ENCODE measurements at places on chromosomes 7 and 10.

DNA sequence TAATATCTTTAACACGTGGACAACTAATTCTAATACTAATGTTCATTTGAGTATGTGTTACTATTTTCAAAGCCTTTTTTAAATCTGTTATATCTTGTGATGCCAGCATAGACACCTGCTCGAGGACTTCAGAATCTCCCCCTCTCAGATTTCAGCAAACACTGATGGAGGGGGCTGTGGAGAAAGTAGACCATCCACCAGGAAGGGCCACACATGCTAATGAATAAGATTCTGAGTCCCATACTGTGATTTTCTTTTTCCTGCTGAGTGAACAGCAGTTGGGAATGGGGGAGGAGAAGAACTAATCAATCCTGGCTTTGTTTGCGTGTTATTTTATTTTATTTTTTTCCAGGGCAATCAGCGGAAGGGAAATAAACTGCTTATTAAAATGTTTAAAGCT, 157.9 kb upstream of the CSTF2T start:
- no peaks in the 10 kb centered on the region for H3K36me3 ChIP-seq
- H3K27me3 ChIP-seq = no peaks in the 10 kb centered on the region
- no peak for DNase-seq
- no peaks in the 10 kb centered on the region for H3K4me1 ChIP-seq
- no peak overlapping the region for H3K4me3 ChIP-seq

GRCh38 chr7:26449175-26450165, 157.8 kb downstream of the SNX10 start:
- H3K4me1 ChIP-seq = no peaks in the 10 kb centered on the region
- H3K27me3 ChIP-seq = peaks cover 21% of the 10 kb centered on the region
- no peak overlapping the region for H3K27ac ChIP-seq
- DNase-seq = no peak

GRCh38 chr7:69839782-69840181, 241.5 kb downstream of the AUTS2 start:
- H3K4me3 ChIP-seq = no peak overlapping the region
- H3K4me1 ChIP-seq = peaks cover 48% of the 10 kb centered on the region
- H3K36me3 ChIP-seq = no peaks in the 10 kb centered on the region

DNA sequence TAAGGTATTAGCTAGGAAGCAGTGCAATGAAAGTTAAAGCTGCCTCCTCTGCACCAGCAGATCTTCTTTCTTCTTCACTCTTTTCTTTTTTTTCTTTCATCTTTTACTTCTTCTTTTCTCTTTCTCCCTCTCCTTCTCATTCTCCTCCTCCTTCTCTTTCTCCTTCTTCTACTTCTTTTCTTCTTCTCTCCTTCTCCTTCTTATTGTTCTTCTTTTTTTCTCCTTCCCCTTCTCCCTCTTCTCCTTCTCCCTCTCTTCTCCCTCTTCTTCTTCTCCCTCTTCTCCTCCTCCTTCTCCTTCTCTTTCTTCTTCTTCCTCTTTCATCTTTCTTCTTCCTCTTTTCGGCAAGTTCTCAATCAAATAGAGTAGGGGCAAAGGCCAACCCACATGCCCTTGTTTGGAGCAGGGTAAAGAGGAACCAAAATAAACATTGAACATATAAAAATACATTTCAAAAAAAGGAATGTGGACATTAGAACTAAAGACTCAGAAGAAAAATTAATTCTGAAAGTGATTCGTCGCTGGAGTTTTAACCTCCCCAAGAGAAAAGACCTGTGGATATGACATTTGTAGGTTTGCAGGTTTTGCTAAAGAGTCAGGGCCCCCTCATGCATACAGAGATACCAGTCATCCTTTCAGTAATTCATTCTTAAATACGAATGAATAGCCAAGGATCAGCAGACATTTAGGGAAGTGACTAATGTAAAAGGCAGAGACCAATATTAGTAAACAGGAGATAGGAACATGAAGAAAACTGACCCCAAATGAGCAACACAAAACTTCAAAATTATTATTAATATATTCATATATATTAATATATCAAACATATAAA, 93.0 kb upstream of the RSU1 start:
- no peaks in the 10 kb centered on the region for H3K4me1 ChIP-seq
- no peaks in the 10 kb centered on the region for H3K36me3 ChIP-seq
- H3K27me3 ChIP-seq = no peaks in the 10 kb centered on the region
- H3K27ac ChIP-seq = no peak overlapping the region
- no peak for DNase-seq

- no peak overlapping the region for H3K27ac ChIP-seq
- no peak overlapping the region for H3K4me3 ChIP-seq
- no peak for DNase-seq
- no peaks in the 10 kb centered on the region for H3K27me3 ChIP-seq
- H3K36me3 ChIP-seq = no peaks in the 10 kb centered on the region
These were observed 28.8 kb upstream of the ZNF488 start for GRCh38 chr10:47412869-47413268.

DNA sequence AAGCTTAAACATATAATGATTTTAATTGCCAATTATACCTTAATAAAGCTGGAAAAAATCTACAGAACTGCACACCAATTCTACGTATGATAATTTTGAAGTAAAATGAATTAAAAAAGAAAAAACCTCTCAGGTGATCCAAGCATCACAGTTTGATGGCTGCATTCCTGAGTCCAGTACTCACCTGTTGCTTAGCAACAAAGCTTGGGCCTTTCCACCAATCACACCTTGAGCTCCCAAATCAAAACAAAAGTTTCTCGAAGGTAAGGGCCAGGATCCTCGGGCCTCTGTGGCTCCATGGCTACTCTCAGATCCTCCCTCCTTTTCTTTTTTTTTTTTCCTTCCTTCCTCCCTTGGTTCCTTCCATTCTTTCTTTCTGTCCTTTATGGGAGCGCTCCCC, 137.2 kb upstream of the PCBD1 start:
- no peak overlapping the region for H3K4me3 ChIP-seq
- no peaks in the 10 kb centered on the region for H3K4me1 ChIP-seq
- no peaks in the 10 kb centered on the region for H3K36me3 ChIP-seq
- no peak overlapping the region for H3K27ac ChIP-seq

DNA sequence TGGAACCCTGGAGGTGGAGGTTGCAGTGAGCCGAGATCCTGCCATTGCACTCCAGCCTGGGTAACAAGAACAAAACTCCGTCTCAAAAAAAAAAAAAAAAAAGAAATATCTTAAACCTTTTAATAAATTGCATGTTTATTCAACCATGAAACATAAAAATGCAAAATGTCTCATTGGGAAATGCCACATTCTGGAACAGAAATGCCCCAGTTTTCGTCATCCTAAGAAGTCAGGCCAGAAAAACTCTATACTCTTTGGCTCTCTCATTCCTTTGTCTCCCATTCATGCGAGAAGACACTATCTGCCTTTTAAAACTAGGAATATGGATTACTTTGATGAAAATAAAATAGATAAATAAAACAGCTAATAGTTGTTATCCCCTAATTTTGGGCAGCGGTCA, 21.5 kb upstream of the ABLIM1 start:
- peaks cover 29% of the 10 kb centered on the region for H3K4me1 ChIP-seq
- no peak overlapping the region for H3K27ac ChIP-seq
- H3K4me3 ChIP-seq = no peak overlapping the region
- no peaks in the 10 kb centered on the region for H3K36me3 ChIP-seq

DNA sequence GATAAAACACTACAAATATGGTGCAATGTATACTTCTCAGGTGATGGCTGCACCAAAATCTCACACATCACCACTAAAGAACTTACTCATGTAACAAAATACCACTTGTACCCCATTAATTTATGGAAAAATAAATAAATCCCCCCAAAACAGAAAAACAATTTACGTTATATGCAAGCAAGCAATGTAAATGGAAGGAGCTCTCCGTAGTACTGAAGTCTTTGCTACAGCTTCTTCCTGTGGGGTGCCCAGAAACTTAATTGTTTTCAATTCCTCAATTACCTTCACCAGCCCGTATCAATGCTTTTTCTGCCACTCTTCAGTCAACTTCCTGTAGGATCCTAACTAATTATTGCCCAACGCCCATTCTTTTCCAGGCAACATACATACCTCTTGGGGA, 138.1 kb downstream of the RELN start:
- no peaks in the 10 kb centered on the region for H3K4me1 ChIP-seq
- peaks cover 7% of the 10 kb centered on the region for H3K27me3 ChIP-seq
- H3K27ac ChIP-seq = no peak overlapping the region

- H3K27ac ChIP-seq = no peak overlapping the region
- H3K27me3 ChIP-seq = no peaks in the 10 kb centered on the region
These were observed 28.1 kb upstream of the CDH23 start for GRCh38 chr10:71368643-71369042.

- H3K27ac ChIP-seq = no peak overlapping the region
- H3K27me3 ChIP-seq = no peaks in the 10 kb centered on the region
- H3K4me1 ChIP-seq = peaks cover 8% of the 10 kb centered on the region
These were observed 290.9 kb downstream of the SDK1 start for GRCh38 chr7:3591944-3592343.

GRCh38 chr7:94396596-94396995, 1.9 kb downstream of the COL1A2 start:
- no peak overlapping the region for H3K27ac ChIP-seq
- peak overlapping the region; percentile 55 for H3K4me3 ChIP-seq
- H3K36me3 ChIP-seq = peaks cover 37% of the 10 kb centered on the region
- peaks cover 34% of the 10 kb centered on the region for H3K4me1 ChIP-seq
- H3K27me3 ChIP-seq = no peaks in the 10 kb centered on the region
- DNase-seq = peak; percentile 27

DNA sequence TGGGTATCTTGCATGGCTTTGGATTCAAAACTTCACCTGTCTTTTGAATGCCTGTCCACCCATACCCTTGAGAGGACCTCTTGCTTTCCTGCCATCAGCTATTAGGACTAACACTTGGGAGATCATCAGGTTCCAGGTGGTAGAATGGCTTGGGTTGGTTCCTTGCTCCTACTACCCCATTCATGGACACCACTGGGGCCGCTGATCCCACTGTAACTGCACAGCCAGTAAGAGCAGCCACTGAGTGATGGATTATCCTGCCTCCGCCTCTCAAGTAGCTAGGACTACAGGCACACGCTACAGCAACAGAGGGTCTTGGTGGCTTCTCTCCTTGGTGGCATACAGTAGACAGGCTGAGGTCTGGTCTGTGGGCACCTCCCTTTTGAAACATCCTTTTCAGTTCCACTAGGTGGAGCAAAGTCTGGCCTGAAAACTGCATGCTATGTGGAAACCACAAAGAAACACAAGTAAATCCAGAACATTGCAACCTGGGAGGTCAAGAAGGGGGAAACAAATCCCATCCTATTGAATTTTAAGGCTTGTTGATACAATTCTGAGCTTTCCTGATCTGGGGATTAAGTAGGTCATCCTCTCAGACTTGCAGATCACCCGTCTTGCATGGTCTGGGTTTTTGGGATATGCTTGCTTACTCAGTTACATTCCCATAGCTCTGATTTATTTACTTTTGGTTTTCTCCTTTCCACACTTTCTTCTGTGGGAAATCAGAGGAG, 9.4 kb downstream of the WBP1L start:
- no peak overlapping the region for H3K27ac ChIP-seq
- no peaks in the 10 kb centered on the region for H3K36me3 ChIP-seq
- no peak overlapping the region for H3K4me3 ChIP-seq
- H3K27me3 ChIP-seq = no peaks in the 10 kb centered on the region
- peak; percentile 67 for DNase-seq

DNA sequence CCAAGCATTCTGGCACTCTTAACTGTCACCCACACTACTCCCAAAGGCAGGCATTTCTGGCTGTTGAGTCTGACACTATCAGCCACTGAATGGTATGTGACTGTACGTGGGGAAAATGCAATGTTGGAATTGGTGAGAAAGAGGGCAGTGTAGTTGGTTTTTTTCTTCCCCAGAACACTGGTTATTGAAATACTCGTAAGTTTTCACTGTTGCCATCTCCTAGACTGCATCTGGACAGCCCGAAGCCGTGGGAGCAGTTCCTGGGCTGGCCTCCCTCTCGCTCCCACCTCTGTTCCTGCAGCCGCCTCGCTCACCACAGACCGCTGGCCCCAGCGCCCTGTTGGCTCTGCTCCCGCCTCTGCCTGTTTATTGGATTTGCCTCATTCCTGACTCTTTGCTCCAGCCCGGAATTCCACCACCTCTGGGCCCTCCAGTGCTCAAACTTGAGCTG, 5.7 kb downstream of the PLCE1 start:
- DNase-seq = no peak
- H3K4me3 ChIP-seq = no peak overlapping the region
- no peaks in the 10 kb centered on the region for H3K36me3 ChIP-seq
- no peak overlapping the region for H3K27ac ChIP-seq

DNA sequence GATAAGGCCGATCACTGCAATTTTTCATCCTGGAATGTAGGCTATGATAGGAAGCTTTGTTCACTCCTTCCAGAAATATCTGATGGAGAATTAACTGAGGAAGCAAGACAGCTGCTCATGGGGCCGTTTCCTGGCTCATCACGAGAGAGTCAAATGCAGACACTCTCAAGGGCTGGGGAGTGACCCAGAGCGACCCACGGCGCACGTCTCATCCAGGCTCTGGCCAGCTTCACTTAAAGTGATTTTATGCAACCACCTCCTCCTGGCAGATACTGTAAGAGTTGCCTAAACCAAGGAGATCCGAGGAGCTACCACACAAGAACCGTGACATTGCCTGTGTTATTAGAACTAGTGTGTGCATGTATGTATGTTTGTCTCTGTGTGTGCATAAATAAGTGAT, 530.8 kb downstream of the TCERG1L start:
- no peaks in the 10 kb centered on the region for H3K4me1 ChIP-seq
- H3K27me3 ChIP-seq = no peaks in the 10 kb centered on the region
- no peak for DNase-seq
- H3K36me3 ChIP-seq = no peaks in the 10 kb centered on the region
- no peak overlapping the region for H3K4me3 ChIP-seq

- DNase-seq = no peak
- no peak overlapping the region for H3K27ac ChIP-seq
- no peak overlapping the region for H3K4me3 ChIP-seq
These were observed 20.9 kb upstream of the PPIA start for GRCh38 chr7:44775383-44776107.

GRCh38 chr7:29254591-29254990, 60.0 kb downstream of the CHN2 start:
- no peaks in the 10 kb centered on the region for H3K36me3 ChIP-seq
- no peak overlapping the region for H3K4me3 ChIP-seq
- no peak overlapping the region for H3K27ac ChIP-seq
- H3K4me1 ChIP-seq = peaks cover 17% of the 10 kb centered on the region
- H3K27me3 ChIP-seq = no peaks in the 10 kb centered on the region
- DNase-seq = peak; percentile 43

GRCh38 chr7:3738964-3739363, 437.9 kb downstream of the SDK1 start:
- no peak overlapping the region for H3K4me3 ChIP-seq
- H3K27me3 ChIP-seq = no peaks in the 10 kb centered on the region
- no peaks in the 10 kb centered on the region for H3K4me1 ChIP-seq
- no peak overlapping the region for H3K27ac ChIP-seq

DNA sequence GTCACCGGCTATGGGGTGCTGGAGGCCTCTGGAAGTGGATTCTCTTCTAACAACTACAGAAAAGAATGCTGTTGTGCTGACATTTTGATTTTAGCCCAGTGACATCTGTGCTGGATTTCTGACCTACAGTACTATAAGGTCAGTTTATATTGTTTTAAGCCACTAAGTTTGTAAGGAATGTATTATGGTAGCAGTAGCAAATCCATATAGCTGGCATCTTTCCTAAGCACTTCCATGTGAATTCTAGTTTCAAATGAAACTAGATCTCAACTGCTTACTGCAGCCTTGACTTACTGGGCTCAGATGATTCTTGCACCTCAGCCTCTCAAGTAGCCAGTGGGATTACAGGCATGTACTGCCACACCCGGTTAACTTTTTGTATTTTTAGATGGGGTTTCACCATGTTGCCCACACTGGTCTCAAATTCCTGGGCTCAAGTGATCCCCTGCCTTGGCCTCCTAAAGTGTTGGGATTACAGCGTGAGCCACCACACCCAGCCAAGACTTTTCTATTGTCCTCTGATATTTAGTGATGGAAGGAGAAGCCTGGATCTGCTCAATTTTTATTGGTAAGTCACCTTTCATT, 414.0 kb downstream of the PHTF2 start:
- H3K27ac ChIP-seq = no peak overlapping the region
- H3K36me3 ChIP-seq = no peaks in the 10 kb centered on the region
- DNase-seq = no peak
- no peak overlapping the region for H3K4me3 ChIP-seq
- H3K4me1 ChIP-seq = no peaks in the 10 kb centered on the region

All from A673 (cell line).